ENCODE measurements at places on chromosomes 11 and 22. TPM values are rescaled to one million over a fixed set of nuclear protein-coding genes. Genes with fewer than 3 reads are reported as not detected.
A peak's percentile ranks its signal among the peaks of the same experiment; 100 is the strongest.

Gene RFPL3
- total RNA-seq, result not detected

GRCh38 chr22:31179345-31179744 is 19.4 kb downstream of the RNF185 start:
- DNase-seq, result no peak
- H3K27me3 ChIP-seq, result no peaks in the 10 kb centered on the region
- H3K36me3 ChIP-seq, result no peaks in the 10 kb centered on the region
- H3K4me1 ChIP-seq, result no peaks in the 10 kb centered on the region
- H3K27ac ChIP-seq, result no peak overlapping the region

DNA sequence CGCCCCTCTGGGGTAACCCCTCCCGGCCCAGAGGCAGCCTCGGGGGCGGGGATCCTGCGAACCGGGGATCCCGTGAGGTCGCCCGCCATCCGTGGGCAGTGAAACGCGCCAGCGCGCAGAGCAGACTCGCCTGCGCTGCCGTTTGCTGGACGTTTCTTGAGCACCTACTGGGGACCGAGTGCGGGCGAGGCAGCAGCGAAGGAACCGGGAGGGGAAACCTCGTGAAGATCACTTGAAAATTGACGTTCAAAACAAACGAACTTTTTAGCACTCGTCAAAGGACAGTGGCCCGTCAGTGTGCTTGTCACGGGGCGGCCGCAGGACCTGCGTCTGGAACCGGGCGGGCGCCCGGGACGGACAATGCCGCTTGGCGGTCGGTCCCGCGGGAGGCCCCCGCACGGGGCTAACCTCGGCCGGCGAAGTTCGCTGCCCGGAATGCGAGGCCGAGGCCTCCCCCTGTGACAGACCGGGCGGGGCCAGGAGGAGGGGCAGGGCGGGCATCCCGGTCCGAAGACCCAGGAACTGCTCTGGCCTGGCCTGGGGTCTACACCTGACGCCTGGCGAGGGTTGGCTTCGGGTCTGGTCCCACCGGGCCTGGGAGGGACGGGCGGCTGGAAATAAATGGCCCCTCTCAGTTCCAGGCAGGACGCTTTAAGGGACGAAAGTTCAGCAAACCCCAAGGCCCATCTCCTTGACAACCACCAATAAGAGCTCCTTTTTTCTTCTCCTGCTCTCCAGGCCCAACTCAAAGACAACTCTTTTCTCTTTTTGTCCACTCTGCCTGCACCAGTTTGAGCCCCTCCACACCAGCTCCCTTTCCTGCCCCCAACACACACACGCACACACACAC is 723 bp upstream of the SCUBE1 start:
- peak overlapping the region; percentile 70 for H3K4me3 ChIP-seq
- H3K27me3 ChIP-seq, result peaks cover 61% of the 10 kb centered on the region
- no peaks in the 10 kb centered on the region for H3K36me3 ChIP-seq
- peak overlapping the region; percentile 40 for H3K27ac ChIP-seq

Gene PPM1F
- total RNA-seq, result 77.7 TPM

- no peaks in the 10 kb centered on the region for H3K36me3 ChIP-seq
- no peaks in the 10 kb centered on the region for H3K4me1 ChIP-seq
- no peak for DNase-seq
- no peaks in the 10 kb centered on the region for H3K27me3 ChIP-seq
These were observed 69.2 kb downstream of the CCDC34 start for GRCh38 chr11:27293515-27294417.

DNA sequence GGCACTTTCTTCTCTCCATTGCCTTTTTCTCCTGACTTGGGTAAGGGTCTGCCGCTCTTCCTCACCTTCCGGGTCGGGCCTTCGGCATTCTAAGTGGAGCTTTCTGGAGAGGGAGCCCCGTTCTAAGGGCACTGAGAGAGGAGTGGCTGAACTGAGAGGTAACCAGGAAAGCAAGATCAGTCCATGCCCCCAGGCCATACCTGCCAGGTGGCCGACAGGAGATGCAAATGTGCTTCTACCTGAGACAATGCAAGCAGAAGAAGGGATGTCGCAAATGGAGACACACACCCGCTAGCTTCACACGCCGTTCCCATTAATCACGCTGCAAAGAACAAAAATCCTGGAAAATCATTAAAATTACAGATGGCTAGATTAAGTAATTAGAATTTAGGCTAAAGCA is 156.4 kb upstream of the TBCEL start:
- no peak overlapping the region for H3K27ac ChIP-seq
- H3K27me3 ChIP-seq, result no peaks in the 10 kb centered on the region
- no peak overlapping the region for H3K4me3 ChIP-seq
- no peaks in the 10 kb centered on the region for H3K36me3 ChIP-seq

DNA sequence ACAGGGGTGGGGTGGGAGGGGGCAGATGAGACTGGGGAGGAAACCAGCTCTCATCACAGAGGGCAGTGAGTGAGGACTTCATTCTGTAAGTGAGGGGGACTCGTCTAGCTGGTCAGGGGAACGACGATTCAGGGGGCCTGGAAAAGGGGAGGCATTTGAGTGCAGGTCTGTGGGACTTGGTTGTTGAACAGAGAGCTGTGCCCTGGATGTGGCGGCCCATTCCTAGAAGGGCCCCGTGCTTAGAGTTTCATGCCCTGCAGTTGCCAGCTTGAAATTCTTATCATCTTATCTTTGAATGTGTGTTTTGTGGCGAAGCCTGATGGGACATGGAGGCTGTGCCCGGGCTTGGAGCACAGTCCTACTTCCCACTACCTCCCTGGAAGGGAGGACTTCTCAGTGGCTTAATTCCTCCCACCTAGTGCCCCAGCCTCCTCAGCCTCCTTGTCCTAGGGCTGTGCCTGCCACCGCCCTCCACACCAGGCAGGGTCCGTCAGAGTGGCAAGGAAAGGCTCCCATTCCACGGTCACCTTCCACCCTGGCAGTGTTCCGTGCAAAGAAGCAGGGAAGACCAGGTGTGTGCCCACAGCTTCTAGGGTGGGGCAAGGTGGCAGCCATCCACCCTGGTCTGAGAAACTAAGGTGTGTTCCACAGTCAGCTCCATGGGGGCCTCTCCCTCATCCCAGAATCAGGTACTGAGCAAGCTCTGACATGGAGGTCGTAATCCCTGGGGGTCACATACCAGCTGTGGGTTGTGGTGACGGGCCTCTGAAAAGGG is 59.7 kb upstream of the LMO1 start:
- no peaks in the 10 kb centered on the region for H3K4me1 ChIP-seq
- H3K27me3 ChIP-seq, result no peaks in the 10 kb centered on the region
- no peak overlapping the region for H3K4me3 ChIP-seq
- peak; percentile 51 for DNase-seq
- H3K36me3 ChIP-seq, result no peaks in the 10 kb centered on the region

GRCh38 chr11:67572747-67573419 is 10.7 kb upstream of the GSTP1 start:
- peaks cover 44% of the 10 kb centered on the region for H3K27me3 ChIP-seq
- no peak overlapping the region for H3K27ac ChIP-seq
- no peaks in the 10 kb centered on the region for H3K4me1 ChIP-seq
- peak; percentile 78 for DNase-seq
